NCI-H2081 (cell line): ENCODE measurements at places on chromosomes 7 and 10.

DNA sequence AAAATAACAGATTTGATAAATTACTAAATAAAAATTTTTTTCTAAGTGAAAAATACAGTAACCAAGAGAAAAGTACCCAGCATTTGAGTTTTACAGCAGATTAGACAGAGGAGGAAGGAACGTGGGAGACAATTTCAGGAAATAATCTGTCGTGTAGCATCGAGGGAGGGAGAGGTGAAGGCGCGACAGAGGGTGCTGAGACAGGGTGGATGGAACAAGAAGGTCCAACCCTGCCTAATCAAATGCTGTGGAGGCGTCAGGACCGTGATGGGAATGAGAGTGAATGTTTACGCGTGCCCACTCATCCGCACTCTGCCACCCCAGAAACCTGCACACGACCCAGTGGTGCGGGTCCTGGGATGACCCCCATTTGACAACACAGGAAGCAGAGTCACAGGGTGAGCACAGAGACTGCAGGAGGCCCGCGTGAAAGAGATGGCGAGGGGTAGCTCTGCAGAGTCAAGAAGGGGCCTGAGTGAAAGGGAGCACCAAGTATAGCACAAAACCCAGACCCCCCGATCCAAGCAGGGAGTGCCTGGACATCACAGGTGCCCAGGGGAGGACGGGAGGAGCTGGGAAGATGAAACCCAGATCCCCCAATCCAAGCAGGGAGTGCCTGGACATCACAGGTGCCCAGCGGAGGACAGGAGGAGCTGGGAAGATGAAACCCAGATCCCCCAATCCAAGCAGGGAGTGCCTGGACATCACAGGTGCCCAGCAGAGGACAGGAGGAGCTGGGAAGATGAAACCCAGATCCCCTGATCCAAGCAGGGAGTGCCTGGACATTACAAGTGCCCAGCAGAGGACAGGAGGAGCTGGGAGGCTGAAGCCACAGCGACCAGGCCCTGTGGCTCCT is 558.9 kb downstream of the DNAJB6 start:
- DNase-seq = no peak

DNA sequence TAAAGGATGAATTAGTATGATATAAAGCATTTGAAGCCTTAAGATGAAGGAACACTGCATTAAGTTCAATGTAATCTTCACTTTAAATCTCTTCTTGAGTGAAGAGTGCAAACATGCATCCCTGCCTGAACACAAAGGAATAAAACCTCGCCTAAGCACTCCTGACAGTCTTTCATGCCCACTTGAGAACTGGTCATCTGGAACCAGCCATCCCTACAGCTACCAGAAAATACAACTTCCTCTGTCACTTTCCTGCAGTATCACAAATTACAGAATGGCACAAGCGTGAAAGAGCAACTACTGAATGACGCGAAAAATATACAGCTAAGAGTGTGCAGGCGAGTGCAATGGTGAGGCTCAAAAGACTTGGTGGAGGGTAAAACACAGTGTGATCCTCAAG is 1079.9 kb downstream of the CNTNAP2 start:
- DNase-seq = no peak

GRCh38 chr10:119310806-119311205 is 103.4 kb downstream of the GRK5 start:
- DNase-seq = no peak

DNA sequence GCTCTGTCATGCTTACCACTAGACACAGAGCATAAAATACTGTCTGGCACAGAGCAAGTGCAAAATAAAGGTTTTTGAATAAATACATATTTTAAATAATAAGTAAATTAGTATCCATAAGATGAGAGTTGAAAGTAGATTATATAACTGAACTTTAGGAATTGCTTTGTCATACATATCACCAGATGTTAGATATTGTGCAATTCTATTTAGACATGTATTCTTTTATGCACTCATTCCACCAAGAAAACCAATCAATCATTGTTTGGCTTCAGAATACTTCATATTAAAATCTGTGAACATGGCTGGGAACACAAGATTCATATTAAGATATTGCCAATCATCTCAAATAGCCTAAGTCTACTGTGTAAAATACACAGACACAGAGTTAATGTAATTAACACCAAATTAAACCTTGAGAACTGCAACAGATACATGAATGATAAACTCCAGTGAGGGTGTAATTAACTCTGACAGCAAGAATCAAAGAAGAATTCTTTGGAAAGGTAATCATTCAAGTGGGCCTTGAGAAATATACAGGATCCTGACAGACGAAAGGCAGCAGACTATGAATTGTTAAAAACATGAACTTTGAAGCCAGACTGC is 201.0 kb upstream of the PTN start:
- no peak for DNase-seq

DNA sequence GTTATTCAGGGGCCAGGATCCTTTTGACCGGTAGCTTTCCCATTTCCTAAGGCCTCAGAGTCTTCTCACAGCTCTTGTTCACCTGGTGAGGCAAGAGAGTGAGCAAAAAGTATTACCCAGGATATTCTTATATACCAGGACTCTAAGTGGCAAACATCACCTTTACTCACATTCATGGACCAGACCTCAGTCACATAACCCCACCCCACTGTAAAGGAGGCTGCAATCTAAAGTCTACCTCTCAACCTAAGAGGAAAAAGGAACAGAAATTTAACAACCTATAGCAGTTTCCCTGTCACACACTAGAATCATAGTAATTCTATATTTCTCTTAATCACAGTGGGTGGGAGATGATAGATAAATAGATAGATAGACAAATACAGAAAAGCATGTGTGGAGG is 176.0 kb upstream of the PTPRZ1 start:
- DNase-seq = no peak

DNA sequence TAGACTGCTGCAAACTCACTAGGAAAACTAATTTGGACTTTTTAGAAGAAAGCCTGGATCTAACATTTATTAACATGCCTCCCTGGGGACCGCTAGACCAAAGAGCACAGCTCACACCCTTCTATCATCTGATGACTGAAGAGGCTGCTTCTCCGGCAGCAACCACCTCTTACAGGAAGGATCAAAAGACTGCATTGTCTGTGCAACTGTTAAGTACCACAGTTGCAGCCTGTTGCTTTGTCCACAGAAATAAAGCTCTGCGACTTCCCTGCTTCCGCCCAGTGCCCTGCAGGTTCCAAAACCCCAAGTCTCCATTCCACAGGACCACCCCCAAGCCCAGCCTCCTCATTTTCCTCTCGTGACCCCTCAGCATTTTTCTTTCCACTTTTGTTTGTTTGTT is 14.0 kb upstream of the PODXL start:
- DNase-seq = no peak

- DNase-seq = no peak
Observed at GRCh38 chr7:139950881-139951525, 111.7 kb downstream of the PARP12 start.

DNA sequence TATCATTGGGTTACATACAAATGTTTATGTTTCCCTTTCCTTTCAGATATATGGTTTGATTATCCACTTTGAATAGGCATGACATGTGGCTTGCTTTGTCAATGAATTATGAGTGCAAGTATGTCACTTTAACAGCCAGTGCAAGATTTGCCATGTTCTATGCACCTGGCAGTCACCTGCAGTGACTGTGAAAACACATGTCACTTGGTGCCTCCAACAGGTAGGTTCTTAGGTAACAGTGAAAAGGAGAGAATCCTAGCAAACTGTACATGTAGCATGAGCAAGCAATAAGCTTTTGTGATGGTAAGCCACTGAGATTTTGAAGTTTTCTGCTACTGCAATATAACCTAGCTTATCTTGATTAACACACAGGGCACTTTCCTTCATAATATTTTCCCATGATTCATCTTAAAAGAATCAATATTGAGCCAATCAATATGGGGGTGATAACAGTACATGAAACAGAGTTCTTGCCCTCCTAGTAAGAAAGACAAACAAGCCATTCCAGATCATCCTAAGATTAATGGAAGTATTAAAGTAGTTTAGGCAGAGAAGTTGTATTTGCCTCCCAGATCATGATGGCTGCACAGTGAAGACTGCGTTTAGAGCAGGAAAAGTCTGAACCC is 7.9 kb upstream of the RALA start:
- no peak for DNase-seq

DNA sequence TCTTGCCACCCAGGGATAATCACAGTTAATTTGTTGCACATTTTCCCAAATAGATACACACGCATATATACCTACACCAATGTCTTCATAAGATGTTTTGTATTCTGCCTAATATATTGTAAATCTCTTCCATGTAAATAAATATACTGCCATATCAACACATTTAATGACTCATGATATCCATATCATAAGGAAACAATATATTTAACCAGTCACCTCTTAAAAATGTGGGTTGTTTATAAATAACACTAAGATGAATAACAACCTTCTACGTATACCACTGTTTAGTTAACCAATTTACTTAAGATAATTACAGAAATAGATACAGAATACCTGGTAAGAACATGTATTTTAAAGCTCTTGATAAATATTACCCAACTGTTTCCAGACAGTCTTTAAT is 38.2 kb downstream of the ELAPOR2 start:
- DNase-seq = no peak

DNA sequence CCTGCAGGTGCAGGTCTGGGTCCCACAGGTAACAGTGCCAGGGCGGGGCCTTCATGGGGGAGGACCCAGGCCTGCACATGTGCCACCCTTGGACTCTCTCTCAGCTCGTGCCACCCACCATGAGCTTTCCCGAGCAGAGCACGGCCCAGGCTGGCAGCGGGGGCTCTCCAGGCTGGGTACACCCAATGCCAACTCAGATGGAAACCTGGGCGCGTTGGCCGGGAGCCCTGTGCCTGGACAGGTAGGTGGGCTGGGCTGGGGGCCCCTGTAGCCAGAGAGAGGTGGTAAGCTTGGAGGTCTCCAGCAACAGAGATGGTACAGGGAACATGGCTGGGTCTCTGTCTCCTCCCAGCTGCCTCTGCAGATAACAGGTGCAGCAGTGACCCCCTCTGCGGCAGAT is 69.9 kb upstream of the ADARB2 start:
- DNase-seq = no peak

- no peak for DNase-seq
Observed at GRCh38 chr10:24349379-24350001, 140.6 kb downstream of the KIAA1217 start.

DNA sequence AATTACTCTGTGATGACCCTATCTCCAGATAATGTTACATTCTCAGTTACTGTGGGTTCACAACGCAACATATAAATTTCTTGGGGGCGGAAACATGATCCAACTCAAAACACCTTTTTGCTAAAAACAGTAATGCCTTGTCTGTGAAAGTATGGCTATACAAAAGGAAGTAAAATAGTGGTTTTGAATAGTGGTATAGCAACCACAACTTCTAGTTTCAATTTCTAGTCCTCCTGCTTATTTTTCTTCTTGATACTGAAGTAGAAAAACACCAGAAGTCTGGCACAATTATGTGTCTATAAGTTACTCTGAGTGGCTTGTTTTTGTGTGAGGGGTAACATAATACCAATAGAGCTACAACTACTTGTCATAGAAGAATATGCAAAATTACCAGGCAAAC is 21.5 kb upstream of the ZNF800 start:
- no peak for DNase-seq

DNA sequence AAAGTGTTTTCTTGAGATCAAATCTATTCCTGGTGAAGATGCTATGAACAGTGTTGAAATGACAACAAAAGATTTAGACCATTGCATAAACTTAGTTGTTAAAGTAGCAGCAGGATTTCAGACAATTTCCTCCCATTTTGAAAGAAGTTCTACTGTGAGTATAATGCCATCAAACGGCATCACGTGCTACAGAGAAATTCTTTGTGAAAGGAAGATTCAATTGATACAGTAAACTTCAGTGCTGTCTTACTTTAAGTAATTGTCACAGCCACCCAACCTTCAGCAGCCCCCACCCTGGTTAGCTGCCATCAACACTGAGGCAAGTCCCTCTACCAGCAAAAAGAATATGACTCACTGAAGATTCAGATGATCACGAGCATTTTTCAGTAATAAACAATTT is 115.2 kb downstream of the TES start:
- DNase-seq = no peak

DNA sequence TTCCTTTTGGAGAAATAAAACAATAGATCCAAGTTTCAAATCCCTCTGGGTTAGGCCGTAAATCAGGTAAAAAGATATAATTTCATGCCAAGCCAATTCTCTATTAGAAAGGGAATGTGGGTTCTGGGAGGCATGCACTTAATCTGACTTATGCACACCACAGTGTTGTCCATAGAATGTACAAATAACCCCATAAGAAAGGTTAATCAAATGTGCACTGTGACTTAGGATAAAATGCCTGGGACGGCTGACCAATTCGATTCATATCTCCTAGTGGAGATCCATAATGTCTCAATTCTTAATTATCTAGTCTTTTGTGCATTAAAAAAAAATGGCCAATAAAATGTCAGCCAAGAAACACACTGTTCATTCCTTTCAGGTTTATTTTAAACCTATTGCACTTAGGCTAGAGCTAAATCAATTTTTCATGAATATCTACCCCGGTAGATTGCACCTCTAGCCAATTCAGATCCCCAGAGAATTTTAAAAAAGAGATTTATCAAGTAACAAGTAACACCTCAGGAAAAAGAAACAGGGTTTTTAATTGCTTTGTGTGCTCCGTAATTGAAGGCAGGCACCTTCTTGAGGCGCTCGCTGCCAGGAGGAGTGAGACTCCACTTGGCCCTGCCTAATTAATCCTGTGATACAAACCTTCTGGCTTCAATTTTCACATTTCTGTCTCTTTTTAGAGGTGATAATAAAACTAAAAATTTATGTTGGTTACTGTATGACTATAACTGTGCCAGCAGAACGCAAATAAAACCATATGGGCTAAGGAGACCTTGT is 265.1 kb downstream of the ETV1 start:
- DNase-seq = no peak

DNA sequence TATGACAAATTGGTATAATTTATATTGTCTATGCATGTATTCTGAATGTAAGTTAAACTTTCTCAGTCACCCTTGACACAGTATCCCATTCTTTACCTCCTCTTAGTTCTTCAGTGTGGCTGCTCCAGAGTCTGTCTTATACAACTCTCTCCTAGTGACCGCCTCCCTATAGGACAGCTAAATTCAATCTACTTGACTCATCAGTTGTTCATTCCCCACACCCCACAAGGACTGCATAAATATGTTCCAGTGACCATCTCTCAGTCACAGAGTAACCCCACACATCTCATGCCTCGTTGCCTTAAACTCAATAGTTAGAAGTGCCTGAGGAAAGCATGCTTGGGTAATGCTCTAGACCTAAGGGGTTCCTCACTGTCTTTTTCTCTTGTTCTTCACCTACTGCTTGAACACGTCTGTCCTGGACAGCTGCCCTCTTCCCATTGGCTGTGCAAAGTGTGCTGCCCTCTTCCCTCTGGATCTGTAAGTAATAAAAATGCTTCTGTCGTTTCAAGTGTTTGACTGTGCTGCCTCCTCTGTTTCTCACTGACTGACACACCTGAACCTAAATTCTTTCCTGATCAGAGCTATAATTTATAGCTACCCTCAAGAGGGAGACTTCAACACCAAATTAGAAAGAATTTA is 494.6 kb upstream of the GRM3 start:
- DNase-seq = no peak

- DNase-seq = no peak
Observed at GRCh38 chr10:126108693-126109092, 212.3 kb downstream of the FANK1 start.
